ENCODE measurements at places on chromosomes 3 and 15.

- DNase-seq: peak; percentile 82
These were observed 32.5 kb downstream of the PARP15 start for GRCh38 chr3:122609798-122610559.

DNA sequence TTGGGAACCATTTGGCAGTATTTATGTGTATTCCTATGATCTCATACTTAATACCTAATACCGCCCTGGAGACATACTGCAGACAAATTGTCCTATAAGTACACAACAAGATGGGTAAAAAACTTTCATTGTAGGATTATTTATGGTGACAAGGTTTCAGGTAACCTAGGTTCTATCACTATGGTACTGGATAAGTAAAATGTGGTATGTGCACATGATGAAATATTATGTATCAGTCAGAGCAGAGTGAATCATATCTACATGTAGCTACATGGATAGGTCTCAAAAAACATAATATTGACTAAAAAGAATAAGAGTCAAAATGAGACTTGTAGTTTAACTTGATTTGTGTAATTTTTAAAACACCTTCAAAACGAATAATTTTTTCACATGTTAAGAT is 147.8 kb downstream of the LEKR1 start:
- peak; percentile 4 for DNase-seq

- no peak for DNase-seq
These were observed 16.1 kb upstream of the SEC61A1 start for GRCh38 chr3:128036119-128036518.

DNA sequence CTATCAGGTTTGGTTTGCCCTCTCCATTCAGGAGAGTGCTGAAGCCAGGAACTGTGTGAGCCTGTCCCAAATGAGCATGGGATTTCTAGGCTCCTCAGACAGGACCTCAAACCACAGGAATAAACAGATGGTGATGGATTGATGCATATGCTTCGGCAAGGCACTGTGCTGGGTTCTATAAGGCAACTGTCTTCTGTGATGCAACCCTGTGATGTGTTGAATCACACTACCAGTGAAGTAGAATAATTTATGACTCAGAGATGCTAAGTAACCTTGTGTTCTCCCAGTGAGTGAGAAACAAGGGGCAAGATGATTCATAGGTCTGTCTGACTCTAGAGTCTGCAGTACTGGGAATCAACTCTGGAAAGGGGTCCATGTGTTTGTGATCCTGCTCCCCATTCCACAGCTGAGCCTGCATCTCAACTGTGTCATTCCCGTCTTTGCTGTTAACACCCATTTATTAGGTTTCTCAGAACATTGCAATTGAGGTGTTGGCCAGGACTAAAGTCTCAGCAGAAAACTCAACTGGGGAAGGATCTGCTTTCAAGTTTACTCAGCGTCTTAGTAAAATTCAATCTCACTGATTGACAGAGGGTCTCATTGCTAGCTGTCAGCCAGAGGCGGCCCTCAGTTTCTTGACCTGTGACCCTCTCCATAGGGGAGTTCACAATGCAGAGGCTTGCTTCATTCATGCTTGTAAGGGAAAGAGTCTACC is 510.1 kb upstream of the CFAP20DC start:
- DNase-seq: peak; percentile 83

GRCh38 chr3:14803981-14804834 is 14.6 kb upstream of the FGD5 start:
- DNase-seq: no peak

- DNase-seq: peak; percentile 3
These were observed 210.1 kb upstream of the ARHGEF26 start for GRCh38 chr3:153911116-153911515.

- DNase-seq: no peak
These were observed 976.7 kb downstream of the MCTP2 start for GRCh38 chr15:95208071-95208470.

DNA sequence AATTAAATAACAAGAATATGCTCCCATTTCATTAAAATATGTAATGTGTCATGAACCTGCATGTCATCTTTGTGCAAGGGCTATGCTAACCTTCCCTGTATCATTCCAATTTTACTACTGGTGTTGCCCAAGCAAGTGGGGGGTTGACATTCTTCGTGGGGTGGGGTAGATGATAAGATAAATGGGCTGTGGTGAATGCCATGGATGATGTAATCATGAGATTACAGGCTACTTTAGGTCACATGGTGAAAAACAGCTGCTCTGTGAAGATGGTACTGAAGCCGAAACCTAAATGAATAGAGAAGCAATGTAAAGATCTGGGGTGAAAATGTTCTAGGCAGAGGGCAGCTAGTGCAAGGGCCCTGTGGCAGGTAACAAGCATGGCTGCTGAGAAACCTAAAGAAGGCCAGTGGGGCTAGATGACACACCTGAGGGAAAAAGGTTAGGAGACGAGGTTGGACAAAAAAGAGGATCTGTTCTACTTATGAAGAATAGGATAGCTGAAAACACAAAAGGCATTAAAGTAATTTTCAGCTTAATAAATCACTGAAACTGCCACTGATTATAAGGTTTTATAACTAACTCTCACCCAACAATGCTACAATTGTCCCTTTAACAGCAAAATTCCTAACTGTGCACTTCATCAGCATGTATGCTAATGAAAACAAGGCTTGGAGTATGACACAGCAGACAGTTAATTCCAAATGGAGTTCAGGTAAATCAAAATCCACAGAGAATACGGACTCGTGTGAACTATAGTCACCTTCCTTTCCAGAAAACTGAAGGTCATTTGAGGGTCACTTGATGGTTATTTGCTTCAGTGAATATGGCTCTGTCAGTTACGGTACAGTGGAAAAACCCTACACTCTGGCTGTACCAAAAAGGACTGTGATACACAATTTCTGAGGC is 35.0 kb downstream of the MTMR10 start:
- no peak for DNase-seq

DNA sequence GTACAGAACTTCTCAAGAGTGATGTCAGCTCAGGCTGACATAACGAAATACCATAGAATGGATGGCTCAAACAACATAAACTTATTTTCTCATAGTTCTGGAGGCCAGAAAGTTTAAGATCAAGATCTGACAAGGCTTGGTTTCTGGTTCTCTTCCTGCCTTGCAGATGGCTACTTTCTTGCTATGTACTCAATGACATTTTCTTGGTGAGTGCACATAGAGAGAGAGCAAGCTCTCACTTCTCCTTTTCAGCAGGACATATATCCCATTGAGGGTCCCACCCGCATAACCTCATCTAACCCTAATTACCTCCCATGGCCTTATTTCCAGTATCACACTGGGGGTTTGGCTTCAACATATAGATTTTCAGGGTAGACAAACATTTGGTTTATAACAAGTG is 1072.1 kb downstream of the PLOD2 start:
- no peak for DNase-seq

DNA sequence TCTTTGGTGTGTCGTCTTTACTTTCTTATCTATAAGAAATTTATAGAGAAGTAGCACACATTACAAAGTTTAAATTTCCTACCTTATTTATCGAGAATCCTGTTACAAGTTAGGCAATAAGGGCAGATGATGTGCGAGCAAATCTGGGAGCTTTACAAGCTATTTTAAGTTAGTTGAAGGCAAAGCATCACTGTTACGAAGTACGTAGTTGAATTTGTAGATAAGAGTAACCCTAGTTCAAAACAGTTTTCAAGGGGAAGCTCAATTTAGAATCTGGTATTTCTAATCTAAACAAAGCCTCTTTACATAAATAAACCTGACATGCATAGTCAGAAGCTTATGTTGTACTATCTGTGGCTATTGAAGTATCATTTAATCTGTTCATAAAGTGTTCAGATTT is 8.4 kb downstream of the KBTBD8 start:
- DNase-seq: no peak

GRCh38 chr15:94610485-94610884 is 379.1 kb downstream of the MCTP2 start:
- no peak for DNase-seq

- no peak for DNase-seq
These were observed 819 bp downstream of the KLHL40 start for GRCh38 chr3:42685891-42686820.

GRCh38 chr3:70231266-70231701 is 81.2 kb downstream of the MDFIC2 start:
- DNase-seq: no peak

GRCh38 chr3:65824166-65824565 is 214.6 kb downstream of the MAGI1 start:
- DNase-seq: no peak

DNA sequence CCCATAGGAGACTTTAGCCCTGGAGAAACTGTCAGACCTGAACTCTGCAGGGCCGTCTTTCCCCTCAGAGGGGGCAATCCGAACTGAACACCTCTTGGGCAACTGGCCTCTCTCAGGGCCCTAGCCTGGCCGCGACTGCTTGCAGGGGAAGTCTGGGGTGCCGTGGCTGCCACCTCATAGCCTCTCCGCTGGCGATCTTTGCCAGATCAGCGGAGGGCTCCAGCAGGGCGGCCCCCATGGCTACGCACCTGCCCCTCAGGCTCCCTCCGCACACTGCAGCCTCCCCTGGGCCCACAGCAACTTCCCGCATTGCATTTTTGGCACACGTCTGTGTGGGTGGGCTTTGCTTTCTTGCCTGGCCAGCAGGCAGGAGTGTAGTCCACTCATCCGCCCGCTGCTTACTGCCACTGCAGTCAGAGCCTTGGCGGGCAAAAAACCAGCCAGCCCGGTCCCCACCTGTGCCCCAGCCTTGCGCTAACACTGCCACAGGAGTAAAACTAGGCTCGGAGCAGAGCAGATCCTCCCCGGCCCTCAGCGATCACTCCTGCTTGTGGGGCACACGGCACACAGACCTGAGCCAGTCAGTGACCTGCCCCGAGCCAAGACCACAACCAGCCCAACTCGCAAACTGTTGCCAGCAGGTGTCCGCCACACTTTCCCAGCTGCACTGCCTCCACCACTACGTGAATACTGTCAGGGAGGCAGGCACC is 266.8 kb upstream of the CBLB start:
- DNase-seq: no peak
